Erythroblast (primary cell): ENCODE measurements at places on chromosomes 7 and 10.

DNA sequence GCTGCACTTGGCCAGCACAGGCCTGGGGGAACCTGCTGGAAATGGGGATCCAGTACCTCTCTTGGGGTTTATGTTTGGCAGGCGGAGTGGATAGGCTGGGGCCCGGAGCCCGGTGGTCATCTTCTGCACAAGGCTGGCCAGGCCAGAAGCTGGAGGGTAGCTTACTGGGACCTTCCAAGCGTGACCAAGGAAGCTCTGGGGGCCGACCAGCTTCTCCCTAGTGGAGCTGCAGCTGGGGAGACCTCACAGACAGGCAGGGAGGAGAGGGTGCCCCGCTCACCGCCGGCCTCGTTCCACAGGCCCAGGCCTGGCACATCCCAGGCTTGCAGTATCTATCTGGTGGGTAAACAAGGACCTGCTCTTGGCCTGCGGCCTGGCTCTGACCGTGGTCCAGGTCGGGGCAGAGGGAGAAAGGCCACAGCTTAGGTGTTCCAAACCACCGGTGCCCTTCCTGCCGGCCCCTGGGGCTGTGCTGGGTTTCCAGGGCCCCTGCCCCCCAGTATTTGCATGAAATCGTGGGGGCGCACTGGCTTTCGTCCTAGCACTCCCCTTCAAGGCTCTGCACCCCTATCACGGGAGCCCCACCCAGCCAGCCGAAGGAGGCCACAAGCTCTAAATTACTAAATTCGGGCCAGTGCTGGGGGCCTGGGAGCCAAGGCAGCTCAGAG, 1.5 kb upstream of the ELFN1 start:
- DNase-seq, result no peak

- no peak for DNase-seq
Observed at GRCh38 chr7:38424750-38425463, 151.5 kb upstream of the TARP start.

GRCh38 chr10:125555743-125556142, 127.2 kb downstream of the TEX36 start:
- no peak for DNase-seq

DNA sequence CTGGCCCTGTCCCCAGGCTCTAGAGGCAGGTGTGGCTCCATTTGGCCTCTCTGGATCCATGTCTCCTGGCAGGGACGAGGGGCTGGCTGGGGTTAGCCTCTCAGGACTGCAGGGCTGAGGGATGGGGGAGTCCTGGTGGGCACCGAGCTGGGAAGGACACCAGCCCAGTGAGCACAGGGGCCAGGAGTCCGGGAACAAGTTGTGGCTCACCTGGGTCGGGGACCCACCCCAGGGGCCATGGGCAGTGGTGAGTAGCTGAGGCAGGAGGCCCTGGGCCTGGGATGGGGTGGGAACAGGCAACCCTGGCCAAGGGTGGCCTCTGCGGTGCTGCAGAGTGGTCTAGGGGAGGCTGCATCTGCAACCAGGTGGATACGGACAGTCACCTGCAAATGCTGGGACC, 24.1 kb downstream of the ANTXRL start:
- DNase-seq, result no peak

DNA sequence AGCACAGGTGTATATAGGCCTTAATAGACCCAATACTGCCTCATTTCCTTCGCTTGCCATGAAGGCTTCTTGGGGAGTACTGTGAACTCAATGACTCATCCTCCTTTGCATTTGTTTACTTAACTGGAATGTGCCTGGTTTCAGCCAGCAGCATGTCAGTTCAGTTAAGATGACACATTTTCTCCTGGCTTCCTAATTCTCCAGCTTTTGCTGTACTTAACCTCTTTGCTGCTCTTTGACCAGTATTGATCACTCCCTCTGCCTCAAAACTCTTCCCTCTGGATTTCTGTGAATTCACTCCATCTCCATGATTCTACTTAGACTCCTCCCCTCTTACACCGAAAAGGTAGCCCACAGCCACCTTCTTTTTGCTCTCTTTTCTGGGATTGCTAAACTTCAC, 135.7 kb downstream of the MAGI2 start:
- DNase-seq, result no peak

DNA sequence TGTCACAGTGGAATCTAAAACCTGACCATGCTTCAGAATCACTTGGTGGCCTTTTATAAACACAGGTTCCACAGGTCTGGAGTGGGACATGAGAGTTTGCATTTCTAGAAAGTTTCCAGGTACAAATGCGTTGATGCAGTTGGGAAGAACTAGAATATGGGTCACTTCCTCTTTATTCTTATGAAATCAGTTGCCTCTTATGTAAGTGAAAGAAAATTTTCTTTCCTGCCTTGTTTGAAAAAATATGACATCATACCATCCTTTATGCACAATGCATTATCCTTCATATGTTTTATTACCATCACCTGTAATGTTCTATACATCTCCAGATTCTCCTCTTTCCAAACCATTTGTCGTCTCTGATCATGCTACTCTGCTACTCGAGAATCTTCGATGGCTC, 44.0 kb downstream of the PLXNA4 start:
- no peak for DNase-seq

DNA sequence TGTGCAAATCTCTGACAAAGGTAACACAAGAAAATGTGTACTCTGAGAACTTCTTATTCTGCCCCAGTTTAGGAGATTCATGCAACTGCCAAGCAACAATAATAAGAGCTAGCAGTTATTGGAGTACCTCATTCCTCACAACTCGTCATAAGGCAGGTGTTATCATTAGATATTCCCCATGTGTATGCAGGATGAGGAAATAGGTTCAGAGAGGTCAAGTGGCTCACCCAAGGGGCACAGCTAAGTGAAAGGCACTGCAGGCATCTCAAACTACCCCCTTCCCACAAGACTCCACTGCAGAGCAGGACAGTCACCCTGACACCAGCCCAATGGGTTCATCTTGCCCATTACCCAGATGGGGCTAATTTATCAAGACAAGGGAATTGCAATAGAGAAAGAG, 1.3 kb upstream of the GSTK1 start:
- DNase-seq, result peak; percentile 7

GRCh38 chr10:1272079-1272776, 216.0 kb downstream of the WDR37 start:
- no peak for DNase-seq

DNA sequence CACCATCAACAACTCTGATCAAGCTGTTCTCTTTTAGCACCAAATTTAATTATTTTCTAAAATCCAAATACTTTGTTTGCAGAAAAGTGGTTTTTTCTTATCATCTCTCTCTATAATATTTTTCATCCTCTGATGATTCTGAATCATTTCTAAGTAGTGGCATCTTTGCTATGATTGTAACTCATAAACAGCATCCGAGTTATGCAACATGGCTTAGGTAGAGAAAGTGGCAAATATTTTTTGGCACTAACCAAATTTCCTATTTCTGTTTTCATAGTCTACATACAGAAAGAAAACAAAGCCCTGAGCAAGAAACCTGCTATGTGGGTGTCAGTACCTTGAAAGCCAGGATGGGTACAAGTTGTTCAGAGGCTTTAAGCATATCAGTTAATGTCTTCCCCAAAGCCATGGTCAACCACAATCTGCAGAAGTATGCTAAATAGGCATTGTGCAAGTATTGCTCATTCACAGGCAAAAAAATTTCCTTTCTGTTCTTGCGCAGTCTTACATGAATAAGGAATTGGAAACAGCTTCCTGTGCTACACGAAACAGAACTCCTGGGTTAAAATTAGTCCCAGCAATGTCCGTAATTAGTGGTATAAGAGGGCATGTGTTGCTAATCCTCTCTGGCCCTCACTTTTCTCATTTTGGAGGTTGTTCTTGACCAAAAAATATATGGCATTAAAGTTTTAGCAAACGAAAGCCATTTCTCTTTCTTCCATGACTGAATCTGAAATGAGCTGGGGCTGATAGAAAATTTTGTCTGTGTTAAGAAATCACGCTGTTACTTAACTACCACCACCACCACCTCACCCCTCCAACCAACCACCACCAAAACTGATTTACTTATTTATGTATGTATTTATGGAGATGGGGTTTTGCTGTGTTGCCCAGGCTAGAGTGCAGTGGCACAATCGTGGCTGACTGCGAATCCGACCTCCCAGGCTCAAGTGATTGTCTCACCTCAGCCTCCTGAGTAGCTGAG, 325.6 kb upstream of the MAGI2 start:
- DNase-seq, result no peak
